ENCODE measurements at places on chromosomes 4 and X. TPM values are rescaled to one million over a fixed set of nuclear protein-coding genes. Genes with fewer than 3 reads are reported as not detected.

Gene FABP2
- total RNA-seq = not detected

Gene CXCL9
- total RNA-seq = not detected

Gene EPGN
- total RNA-seq = not detected

Gene GAGE12H
- not detected for total RNA-seq

Gene FGF5
- 0.13 TPM for total RNA-seq

Gene ALAS2
- not detected for total RNA-seq

Gene BEX1
- not detected for total RNA-seq

Gene SMR3B
- not detected for total RNA-seq

Gene MAGEB4
- not detected for total RNA-seq

Gene JAKMIP1
- total RNA-seq = not detected

Gene STEEP1
- 30.7 TPM for total RNA-seq

Gene GPR143
- 0.30 TPM for total RNA-seq

Gene CXCL11
- total RNA-seq = 0.13 TPM

Gene DRP2
- total RNA-seq = 0.13 TPM

Gene AMBN
- not detected for total RNA-seq

Gene FMR1
- 22.6 TPM for total RNA-seq

Gene SPANXB1
- 2.5 TPM for total RNA-seq

Gene UGT2B10
- total RNA-seq = 0.15 TPM

Gene TMPRSS11D
- total RNA-seq = not detected

Gene CABS1
- not detected for total RNA-seq

Gene DCLK2
- total RNA-seq = 9.7 TPM

Gene SPANXC
- total RNA-seq = not detected

Gene HOPX
- not detected for total RNA-seq

Gene TLL1
- 0.19 TPM for total RNA-seq

Gene QRFPR
- not detected for total RNA-seq

Gene PCDH18
- total RNA-seq = not detected

Gene TBC1D9
- total RNA-seq = 6.6 TPM

Gene STAP1
- total RNA-seq = not detected

Gene FTSJ1
- total RNA-seq = 71.2 TPM

Gene PLXNB3
- 3.3 TPM for total RNA-seq

Gene PNCK
- total RNA-seq = 0.16 TPM

Gene SLC7A11
- 20.5 TPM for total RNA-seq

Gene TCEAL6
- not detected for total RNA-seq

Gene CCDC110
- 0.34 TPM for total RNA-seq

Gene NOX1
- 0.14 TPM for total RNA-seq

Gene SMIM10L2A
- total RNA-seq = 0.11 TPM

Gene IL2
- not detected for total RNA-seq

Gene DSPP
- total RNA-seq = not detected

Gene PTPN13
- 4.0 TPM for total RNA-seq

Gene ADGRG2
- total RNA-seq = 11.0 TPM

Gene CACNA1F
- total RNA-seq = not detected

Gene CFAP99
- total RNA-seq = not detected

Gene LIN54
- 6.5 TPM for total RNA-seq

Gene GPR50
- total RNA-seq = 0.25 TPM

Gene SORCS2
- total RNA-seq = 3.4 TPM

Gene TBC1D19
- 4.7 TPM for total RNA-seq

Gene C4orf36
- 1.3 TPM for total RNA-seq

Gene XAGE1B
- 189 TPM for total RNA-seq

Gene HS3ST1
- 0.59 TPM for total RNA-seq

Gene MID2
- total RNA-seq = 6.4 TPM

Data from A549 treated with Mapracorat at 1 μM for 4 hours (cell line).